Activated B cell treated with CpG ODN at 0.5 μM for 24 hours (primary cell): ENCODE measurements at places on chromosomes 16 and 17.
A peak's percentile ranks its signal among the peaks of the same experiment; 100 is the strongest.

- no peak for DNase-seq
Measured at GRCh38 chr17:946510-947236, 32.9 kb downstream of the NXN start.

GRCh38 chr17:40352779-40353394 is 11.7 kb downstream of the GJD3 start:
- no peak for DNase-seq

DNA sequence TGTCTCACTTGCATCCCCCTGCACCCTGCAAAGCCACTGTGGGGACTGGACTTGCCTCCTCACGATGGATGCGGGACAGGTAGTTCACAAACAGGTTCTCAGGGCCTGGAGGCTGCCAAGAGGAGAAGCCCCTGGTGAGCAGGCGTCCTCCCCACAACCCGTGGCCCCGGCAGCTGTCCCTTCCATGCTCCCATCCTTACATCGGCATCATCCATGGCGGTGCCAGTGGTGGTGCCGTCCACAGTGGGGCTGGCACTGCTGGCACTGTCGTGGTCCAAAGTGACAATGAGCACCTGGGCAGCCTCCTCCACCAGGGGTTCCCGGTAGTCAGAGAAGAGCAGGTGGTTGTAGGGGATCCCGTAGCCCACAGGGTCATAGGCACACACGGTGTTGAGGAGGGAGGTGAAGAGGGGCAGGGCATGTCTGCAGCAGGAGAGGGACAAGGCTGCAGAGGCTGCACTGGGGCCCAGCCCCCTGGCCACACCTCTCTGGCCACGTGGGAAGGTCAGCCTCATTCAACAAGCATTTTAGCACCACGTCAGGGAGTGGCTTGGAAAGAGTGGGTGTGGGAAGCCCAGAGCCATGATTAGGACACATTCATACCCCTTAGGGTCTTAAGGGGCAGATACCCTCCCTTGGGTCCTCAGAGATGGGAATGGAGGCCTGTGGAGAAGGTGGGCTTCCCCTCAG is 12.6 kb downstream of the HID1 start:
- no peak for DNase-seq

- DNase-seq, result no peak
Measured at GRCh38 chr17:43114151-43114552, 11.0 kb downstream of the BRCA1 start.

- no peak for DNase-seq
Measured at GRCh38 chr16:56610017-56610608, 1.7 kb downstream of the MT2A start.

GRCh38 chr17:45172541-45173286 is 11.0 kb downstream of the HEXIM2 start:
- DNase-seq, result peak; percentile 52

DNA sequence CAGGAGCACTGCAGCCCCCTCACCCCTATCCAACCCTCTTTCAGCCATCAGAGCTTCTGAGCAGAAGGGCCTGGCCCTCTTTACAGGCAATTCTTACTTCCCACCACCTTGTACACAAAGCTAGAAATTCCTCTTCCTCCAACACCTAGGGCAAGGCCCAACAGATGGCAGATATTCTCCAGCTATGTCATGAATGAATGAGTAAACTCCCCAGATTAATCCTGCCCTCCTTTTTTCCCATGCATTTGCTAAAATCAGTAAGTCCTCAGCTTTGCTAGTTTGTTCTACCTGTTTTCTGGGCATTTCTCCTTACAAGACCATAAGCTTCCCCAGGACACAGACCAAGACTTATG is 20.4 kb upstream of the MRPS23 start:
- no peak for DNase-seq

DNA sequence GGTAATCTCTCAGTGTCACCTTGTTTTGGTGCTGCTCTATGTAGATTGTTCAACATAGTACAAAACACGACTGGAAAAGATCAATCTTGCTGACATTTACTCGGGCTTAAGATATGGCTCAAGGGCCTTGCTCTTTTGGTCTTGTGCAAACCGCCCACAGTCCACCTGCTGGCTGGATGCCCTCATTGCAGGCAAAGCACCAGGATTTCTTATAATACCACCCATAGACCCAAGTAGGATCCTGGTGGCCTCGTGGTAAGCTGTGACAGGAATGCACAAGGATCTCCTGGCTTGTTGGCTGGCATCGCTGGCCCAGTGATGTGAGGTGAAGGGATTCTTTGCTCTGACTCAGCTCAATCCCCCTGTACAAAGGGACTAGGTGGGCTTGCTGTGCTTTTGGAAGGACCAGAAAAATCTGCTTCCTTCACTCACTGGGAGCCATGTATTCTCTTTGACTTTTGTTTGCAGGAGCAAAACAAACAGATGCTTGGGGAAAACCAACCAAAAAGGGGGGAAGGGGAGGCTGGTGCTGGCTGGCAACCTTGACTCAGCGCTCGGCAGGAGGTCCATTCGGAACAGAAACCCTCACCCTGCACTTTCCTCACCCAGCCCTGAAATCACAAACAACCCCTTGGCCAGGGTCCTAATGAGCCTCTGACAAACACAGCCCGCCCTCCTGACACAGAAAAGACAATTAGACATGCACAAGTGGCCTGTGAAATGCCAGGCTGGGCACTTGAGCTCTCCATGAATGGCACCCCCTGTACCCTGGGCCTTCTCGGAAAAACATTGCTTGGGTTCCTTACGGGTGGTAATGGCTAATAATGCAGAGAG is 36.6 kb upstream of the MED9 start:
- DNase-seq, result peak; percentile 57
